Myocyte (in vitro differentiated cells): ENCODE measurements at places on chromosomes 1 and 21.

- no peak for DNase-seq
These were observed 45.8 kb upstream of the DNASE2B start for GRCh38 chr1:84352298-84353106.

DNA sequence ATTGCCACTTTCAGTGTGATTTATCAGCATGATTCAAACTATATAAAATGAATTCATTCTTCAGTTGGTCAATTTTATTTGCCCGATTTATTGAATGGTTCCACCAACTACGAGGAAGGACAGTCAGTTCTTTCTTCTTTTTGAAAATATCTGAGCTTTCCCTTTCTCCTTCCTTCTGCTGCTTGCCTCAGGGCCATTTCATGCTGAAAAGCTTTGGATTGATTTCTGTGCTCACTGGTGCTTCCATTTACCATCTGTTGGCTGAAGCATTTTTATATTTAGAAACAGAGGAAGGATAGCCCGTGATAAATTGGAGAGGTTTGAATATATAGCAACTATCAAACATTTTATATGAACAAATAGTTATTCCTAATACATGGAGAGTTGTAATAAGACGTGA, 68.9 kb upstream of the ADAMTS5 start:
- DNase-seq, result no peak

DNA sequence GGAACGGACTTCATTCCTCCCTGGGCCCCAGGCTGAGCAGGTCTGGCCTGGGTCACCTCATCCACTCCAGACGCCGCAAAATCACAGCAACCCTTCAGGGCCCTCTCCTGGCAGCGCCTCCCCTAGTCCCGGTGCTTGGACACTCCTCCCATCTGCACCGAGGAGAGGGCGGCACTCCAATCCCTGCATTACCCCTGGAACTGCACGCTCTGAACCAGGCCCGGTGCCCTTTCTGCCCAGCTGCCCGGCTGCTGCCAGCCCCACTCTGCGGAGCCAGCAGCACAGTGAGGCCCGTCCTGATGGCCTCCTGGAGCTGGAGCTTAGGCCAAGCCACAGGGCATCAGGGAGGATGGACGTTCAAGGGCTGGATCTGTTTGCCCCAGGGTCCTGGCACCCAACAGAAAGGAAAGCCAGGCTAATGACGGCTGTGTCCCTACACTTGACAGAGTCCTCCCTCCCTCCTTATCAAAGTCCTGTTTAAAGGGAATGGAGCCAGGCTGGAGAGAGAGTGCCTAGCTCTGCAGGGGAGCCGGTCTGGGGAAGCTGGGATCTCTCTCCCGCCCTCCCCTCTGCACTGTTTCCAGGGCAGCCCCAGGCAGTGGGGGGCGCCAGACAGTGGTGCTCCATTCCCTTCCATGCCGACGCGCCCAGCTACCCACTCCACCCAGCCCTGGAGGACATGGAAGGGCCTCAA, 12.7 kb downstream of the COL6A2 start:
- no peak for DNase-seq

- no peak for DNase-seq
These were observed 94.2 kb downstream of the AHCTF1 start for GRCh38 chr1:246837418-246838117.

DNA sequence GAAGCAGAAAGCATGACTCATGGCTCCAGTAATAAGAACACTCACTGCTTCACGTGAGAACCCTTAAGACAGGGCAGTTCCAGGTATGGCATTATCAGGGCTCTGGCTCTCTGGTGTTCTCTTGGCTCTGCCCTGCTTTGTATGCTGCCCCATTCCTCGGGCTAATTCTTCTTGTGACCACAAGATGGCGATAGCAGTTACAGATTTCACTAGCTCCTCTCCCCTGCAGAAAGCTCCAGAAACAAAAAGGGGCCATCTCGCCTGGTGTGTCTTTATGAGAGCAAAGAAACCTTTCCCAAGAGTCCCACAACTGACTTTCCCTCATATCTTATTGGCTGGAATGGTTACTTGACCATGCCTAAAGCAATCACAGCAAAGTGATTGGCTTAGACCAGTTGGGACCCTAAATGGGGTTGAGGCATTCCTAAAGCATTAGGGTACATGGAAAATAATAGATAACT, 60.1 kb downstream of the F3 start:
- DNase-seq, result peak; percentile 71

DNA sequence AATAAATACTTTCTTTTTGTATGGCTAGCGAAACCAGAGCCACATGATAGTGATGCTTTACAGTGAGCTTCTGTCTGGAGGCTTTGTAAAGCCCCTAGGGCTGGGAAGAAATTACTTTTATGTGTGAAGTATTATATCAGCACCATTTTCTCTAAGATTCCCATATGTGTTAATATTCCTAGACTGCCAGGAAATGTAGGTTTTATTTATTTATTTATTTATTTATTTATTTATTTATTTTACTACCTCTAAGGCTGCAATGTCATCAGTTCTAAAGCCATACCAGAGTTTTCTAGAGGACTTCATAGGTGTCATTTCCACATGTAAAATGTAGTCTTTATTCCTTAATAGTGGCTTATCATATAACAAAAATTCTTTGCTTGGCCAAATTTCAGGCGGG, 4.4 kb upstream of the CHI3L1 start:
- no peak for DNase-seq

DNA sequence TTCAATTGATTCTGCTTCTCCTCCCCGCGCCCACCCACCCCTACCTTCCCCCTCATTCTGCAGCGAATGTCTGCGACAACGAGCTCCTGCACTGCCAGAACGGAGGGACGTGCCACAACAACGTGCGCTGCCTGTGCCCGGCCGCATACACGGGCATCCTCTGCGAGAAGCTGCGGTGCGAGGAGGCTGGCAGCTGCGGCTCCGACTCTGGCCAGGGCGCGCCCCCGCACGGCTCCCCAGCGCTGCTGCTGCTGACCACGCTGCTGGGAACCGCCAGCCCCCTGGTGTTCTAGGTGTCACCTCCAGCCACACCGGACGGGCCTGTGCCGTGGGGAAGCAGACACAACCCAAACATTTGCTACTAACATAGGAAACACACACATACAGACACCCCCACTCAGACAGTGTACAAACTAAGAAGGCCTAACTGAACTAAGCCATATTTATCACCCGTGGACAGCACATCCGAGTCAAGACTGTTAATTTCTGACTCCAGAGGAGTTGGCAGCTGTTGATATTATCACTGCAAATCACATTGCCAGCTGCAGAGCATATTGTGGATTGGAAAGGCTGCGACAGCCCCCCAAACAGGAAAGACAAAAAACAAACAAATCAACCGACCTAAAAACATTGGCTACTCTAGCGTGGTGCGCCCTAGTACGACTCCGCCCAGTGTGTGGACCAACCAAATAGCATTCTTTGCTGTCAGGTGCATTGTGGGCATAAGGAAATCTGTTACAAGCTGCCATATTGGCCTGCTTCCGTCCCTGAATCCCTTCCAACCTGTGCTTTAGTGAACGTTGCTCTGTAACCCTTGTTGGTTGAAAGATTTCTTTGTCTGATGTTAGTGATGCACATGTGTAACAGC, 339.9 kb downstream of the NTNG1 start:
- DNase-seq, result peak; percentile 17

- no peak for DNase-seq
These were observed 13.3 kb downstream of the KAZN start for GRCh38 chr1:14611792-14612191.
